COR-L47 (cell line): ENCODE measurements at places on chromosomes 2 and 18.

- no peak for DNase-seq
These were observed 1.4 kb upstream of the FAM110C start for GRCh38 chr2:47737-48136.

GRCh38 chr2:175282886-175283285 lies 101.4 kb upstream of the ATP5MC3 start:
- no peak for DNase-seq

GRCh38 chr2:213243189-213244044 lies 40.8 kb upstream of the SPAG16 start:
- no peak for DNase-seq

DNA sequence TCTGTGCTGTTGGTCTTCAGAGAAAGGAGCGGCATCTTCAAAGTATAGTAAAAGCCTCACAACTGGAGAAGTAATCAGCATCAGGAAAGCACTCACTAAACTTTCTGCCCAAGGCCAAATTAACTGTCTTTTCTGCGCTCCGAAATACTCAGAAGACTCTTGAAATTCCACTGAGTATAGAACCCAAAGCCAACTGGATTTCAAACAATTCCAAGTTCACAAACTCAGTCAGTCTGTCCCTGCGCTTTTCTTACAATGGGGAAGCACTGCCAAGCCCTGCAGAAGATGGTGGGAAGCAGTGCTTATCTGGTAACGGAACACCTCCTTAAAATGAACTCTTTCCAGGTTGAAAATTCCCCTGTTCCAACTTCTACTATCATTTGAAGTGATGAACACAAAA lies 193.5 kb downstream of the NCKAP5 start:
- DNase-seq: no peak

DNA sequence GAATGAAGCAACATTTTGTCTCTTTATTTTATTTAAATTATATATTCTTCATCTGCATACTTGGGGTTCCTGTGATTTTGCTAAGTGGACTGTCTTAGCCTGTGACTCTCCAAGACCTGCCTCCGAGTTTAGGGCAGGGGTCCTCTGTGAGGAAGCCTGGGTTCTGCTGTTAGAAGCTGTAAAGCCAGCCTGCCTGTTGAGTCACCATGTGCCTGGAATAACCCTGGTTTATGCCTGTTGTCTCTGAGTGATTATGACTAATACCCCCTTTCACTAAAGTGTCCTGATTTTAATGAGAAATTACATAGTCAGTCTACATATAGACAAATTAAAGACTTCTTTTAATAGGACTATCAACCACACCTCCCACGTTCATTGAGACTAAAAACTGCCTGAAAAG lies 369.1 kb downstream of the ZNF521 start:
- DNase-seq: no peak

DNA sequence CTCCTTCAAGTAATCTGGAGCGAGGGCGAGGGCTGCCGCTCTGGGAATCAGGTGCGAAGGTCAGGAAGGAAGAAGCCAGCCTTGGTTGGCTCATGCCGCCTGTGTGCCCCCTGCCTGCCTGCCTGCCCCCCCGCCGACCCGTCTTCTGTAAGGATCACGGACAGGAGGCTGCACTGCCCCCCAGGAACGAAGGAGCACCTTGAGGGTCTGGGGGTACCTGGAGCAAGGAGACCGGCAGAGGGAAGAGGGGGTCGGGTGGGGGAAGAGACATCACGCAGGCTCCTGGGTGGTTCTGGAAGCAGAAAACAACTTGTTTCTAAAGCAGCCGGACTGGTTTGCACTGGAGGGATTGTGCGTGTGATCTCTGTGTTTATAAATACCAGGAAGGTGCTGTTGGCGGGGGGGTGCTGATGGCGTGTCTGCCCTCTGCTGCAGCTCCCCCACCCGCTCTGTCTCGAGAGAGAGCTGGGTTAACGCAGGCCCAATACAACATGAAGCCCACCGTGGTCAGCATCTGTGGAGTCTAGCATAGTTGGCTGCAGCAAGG lies 1.7 kb downstream of the FOSL2 start:
- DNase-seq: peak; percentile 25

- DNase-seq: no peak
These were observed 75.7 kb upstream of the TFCP2L1 start for GRCh38 chr2:121360566-121361300.

- no peak for DNase-seq
These were observed 200.3 kb upstream of the ID2 start for GRCh38 chr2:8481463-8482009.

DNA sequence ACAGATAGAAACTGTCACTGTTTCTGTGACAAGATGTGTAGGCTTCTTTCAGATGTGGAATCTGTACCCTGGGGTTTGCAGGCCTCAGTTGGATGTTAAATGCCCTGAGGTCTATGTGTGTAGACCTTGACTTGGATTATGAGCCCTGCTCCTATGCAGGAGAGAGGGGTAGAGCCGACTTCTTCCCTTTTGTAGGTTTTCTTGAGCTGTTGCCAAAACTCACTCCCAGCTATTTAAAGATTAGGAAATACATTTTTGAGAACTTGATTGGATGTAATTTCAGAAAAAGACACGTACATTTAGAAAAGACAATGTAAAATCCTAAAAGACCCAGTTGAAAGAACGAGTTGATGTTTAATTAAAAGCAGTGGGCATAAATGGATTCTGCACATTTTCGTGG lies 374.8 kb downstream of the SLC4A3 start:
- no peak for DNase-seq

DNA sequence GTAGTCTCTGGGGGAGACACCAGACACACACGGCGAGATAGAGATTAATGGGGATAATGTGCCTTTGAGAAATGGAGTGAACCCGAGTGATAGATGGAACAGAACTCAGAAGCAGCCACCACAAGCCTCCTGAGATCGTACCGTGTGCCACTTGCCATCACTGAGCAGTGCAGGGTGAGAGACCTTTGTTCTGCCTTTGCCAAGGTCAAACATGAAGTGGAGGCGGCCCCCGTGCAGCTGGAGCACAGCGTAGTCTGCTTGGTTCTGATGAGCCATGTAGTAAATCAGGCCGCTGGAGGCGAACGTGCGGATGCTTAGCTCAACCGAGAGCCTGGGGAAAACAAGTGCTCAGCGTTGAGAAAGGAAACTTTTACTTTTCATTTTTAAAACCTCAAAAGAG lies 167.0 kb downstream of the LAMA1 start:
- no peak for DNase-seq

DNA sequence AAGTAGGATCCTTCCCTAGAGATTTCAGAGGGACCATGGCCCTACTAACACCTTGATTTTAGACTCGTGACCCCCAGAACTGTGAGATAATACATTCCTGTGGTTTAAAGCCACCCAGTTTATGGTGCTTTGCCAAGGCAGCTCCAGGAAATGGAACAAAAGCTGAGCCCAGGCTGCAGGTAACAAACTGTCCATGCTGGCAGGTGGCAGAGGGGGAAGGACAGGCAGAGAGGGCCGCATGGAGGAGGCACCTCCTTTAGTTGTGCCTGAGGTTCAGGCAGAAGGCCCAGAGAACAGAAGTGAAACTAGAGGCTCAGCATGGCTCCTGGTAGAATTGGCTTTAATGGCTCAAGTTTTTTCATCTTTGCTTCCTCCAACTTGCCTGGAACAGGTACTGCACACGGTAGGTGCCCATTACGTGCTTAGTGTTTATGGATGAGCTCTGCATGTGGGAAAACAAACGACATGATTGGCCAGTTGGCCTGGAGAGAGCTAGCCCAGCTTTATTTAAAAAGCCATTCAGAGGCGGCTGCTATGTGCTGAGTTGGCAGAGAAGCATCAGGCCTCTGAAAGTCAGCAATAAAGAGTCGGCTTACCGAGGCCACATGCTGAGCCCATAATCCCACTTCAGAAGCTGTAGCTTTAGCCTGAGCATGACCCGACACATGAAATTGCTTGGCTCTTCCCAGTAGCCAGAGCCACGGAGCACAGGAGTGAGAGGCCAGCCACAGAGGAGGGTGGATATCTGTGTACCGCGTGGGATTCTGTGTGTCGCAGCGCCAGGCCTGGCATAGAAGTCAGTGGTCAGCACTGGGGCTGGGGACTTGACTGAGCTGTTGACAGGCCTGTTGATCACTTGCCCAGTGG lies 36.5 kb downstream of the HS1BP3 start:
- DNase-seq: peak; percentile 46

DNA sequence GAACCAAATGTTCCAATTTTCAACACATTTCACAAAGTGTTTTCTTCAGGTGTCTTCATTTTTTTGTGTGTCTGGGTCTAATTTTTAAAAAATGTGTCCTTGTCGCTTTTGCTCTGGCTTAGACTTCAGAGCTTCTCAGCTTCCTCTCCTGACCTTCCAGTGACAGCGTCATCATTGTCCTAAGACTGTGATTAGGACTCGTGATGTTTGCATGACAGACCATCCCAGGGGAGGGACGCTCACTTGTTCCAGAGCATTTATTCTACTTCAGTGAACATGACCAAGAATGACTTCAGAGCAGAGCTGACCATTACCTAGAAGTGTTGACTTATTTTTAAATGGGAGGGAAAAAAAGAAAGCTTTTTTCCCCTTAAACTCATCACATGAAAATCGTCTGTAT lies 591.9 kb downstream of the IRS1 start:
- DNase-seq: no peak

- DNase-seq: no peak
These were observed 27.8 kb upstream of the CREB1 start for GRCh38 chr2:207501802-207502576.
